ENCODE measurements at places on chromosomes 7 and 10. TPM values are rescaled to one million over a fixed set of nuclear protein-coding genes. Genes with fewer than 3 reads are reported as not detected.

MSMB gene
- 0.64 TPM for total RNA-seq

FAM25A gene
- 29.4 TPM for total RNA-seq

ADRA2A gene
- 0.44 TPM for total RNA-seq

ASIC3 gene
- 0.52 TPM for total RNA-seq

PARG gene
- 13.5 TPM for total RNA-seq

SFRP4 gene
- total RNA-seq = not detected

DNA sequence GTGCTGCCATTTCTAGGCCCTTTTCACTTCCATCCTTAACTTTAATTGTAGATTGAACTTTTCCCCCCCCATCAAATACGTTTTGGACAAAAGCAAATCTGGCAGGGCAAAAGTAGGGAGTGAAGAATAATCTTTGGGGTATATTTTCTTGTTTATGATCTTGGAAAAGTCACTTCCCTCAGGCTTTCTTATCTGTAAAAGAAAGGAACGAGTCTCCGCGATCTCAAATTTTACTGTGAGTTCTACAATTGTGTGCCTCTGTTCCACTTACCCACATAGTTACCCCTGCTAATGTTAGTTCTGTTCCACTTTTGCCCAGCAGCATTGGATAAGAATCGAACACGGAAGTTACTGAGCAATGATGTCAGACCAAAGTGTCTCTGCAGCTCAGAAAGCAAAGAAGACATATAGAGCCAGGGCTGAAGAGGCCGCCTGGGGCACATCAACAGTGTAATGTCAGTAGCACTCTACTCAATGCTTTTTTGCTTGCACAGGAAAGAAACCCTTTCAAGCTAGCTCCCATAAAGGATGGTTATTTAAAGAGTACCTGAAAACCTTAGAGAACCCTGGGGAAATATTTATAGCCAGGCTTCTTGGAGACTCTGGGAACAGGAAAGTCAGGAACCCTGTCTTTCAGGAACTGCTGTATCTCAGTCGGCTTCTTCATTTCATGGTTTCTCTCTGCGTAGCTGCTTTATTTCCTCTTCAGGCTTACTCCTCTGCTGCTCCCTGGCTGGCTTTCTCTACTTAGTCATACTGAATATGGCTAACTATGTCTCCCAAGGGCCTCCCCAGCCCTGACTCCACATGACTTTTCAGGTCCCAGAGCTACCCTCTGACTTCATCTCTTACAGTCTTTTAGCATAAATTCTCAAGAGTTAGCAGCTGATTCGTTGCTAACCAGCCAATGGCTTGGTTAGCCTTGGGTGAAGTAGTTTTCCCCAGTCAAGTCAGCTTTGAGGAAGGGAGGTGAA lies 123.7 kb upstream of the FAM3C start:
- peak; percentile 80 for ATAC-seq

DNA sequence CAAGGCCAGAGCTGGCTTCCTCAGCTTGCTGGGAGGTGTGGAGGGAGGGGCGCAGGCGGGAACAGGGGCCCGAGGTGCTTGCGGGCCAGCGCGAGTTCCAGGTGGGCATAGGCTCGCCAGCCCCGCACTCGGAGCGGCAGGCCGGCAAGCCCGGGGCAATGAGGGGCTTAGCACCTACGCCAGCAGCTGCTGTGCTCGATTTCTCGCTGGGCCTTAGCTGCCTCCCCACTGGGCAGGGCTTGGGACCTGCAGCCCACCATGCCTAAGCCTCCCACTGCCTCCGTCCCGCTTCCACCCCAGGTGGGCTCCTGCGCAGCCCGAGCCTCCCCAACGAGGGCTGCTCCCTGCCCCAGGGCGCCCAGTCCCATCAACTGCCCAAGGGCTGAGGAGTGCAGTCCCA lies 25.9 kb upstream of the MAT1A start:
- ATAC-seq = no peak

DNA sequence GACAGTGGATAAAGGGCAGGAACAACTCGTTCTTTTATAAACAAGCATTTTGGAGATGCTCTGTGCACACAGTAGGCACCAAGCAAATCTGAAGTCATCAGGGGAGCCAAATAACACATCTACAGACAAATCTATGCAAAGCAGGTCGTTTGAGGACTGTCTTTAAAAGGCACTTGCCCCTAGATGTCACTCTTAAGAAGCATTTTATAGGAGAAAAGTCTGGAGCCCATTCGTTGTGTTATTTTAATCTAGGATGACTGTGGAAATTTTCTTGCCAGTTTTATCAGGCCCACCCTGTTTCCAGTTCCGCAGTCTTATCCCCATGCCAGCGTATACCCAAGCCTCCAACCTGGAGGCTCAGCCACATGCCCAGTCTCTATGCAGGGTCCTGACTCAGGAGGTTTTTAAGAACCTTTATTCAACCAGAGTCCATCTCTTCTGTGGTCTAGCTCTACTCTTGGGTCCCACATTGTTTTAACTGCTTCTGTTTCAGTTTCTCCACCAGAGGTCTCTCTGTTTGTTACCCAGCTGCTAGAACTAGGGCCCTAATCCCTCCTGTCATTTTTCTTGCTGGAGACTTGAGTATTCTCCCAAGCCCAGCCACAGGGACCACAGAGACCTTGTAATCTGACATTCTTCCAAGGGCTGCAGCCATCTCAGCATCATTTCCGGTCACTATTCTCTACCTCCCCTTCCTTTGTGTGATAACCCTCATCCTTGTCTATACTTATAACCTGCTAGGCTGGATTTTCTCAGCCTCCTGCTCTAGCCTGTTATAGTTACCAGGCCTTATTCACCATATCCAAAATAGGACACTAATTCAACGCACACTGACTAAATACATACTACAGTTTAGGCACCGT lies 26.7 kb downstream of the PIK3CG start:
- no peak for ATAC-seq

GRCh38 chr7:90896458-90896857 lies 300.3 kb downstream of the CDK14 start:
- no peak for ATAC-seq

- ATAC-seq = no peak
These were observed 210.4 kb downstream of the FAM107B start for GRCh38 chr10:14564268-14564744.

- no peak for ATAC-seq
These were observed 4.7 kb downstream of the FAS start for GRCh38 chr10:88995156-88995876.

DNA sequence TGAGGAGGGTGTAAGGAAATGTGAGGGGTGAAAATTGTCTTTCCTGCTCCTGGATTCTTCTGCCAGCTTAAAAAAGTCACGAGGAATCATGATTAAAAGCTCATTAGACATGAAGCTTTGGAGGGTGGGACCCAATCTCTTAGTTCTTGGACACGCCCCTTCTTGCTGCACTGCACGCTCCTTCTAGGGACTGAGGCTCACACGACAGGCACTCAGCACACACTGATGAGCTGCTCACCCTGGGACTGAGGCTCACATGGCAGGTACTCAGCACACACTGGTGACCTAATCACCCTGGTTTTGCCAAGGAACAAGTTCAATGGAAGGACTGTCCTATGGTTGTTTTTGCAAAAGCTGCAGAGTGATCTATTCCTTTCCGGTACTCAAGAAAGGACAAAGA lies 65.8 kb upstream of the ELMO1 start:
- no peak for ATAC-seq

- no peak for ATAC-seq
These were observed 20.2 kb upstream of the ASL start for GRCh38 chr7:66055321-66055956.

GRCh38 chr7:1087952-1088920 lies at the start of gene GPER1:
Gene GPER1, plus strand, starts transcription at chr7:1088113. Its CDS starts 3,616 bp downstream, at chr7:1091729.
- ATAC-seq = peak; percentile 51

GRCh38 chr7:37419496-37419895 lies 29.2 kb downstream of the ELMO1 start:
- ATAC-seq = no peak

GRCh38 chr10:102455893-102456471 lies 4.6 kb upstream of the C10orf95 start:
- peak; percentile 62 for ATAC-seq

GRCh38 chr7:159011722-159012022 lies 133.0 kb downstream of the VIPR2 start:
- ATAC-seq = no peak

GRCh38 chr10:75431180-75432111 lies at the start of gene LRMDA:
Gene LRMDA, plus strand, starts transcription at chr10:75431624.
- no peak for ATAC-seq

DNA sequence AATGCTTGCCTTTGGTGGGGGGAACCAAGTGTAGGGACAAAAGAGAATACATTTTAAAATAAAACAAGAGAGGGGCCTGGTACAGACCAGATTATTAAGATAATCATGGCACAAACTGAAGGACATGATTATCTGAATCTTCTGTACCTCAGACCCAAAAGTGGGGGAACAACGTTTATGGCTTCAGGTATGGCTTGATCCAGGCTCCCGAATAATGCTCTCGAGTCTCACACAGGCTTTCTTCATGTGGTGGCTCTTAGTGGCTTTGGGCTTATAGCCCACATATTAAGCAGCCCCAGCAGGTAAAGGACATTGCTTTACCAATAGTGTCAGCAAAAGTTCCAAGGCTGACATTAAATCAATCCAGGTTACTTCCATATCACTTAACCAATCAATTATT lies 106.8 kb upstream of the FOXK1 start:
- no peak for ATAC-seq

GRCh38 chr10:46534828-46535524 lies 21.5 kb downstream of the GPRIN2 start:
- ATAC-seq = no peak

DNA sequence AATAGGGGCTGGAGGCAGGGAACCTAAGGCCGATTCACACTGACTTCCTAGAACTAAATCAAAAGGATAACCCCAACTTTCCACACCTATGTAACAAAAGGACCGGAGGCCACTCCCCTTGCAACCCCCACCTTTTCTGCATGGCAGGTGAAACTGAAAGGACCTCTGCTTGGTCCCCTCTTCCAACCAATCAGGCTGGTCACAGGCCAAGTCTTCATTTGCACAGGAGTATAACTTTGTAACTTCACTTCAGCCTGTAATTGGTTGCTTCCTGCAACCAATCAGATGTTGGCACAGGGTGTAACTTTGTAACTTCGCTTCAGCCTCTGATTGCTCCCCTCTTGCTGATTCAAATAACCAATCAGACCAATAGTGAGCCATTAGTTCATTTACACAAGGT lies 190.0 kb downstream of the FAM107B start:
- ATAC-seq = no peak

GRCh38 chr10:128568990-128569945 lies 443.0 kb upstream of the MKI67 start:
- ATAC-seq = no peak
